ENCODE measurements at places on chromosomes 16 and 17. TPM values are rescaled to one million over a fixed set of nuclear protein-coding genes. Genes with fewer than 3 reads are reported as not detected.

DNA sequence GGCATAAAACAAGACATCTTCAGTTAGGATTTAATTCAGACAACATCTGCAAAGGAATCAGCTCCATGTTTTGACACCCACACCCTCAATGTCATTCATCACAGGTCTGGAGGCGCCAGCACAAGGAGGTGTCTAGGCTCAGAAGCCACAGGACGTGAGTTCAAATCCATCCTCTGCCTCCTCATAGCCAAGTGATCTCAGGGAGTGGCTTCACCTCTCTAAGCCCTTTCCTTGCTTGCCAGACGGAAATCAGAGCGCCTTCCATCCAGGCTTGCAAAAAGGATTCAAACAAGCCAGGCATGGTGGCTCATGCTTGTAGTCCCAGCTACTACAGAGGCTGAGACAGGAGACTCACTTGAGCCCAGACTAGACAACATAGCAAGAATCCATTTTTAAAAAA, 84.6 kb downstream of the GSG1L start:
- no peak for DNase-seq

DNA sequence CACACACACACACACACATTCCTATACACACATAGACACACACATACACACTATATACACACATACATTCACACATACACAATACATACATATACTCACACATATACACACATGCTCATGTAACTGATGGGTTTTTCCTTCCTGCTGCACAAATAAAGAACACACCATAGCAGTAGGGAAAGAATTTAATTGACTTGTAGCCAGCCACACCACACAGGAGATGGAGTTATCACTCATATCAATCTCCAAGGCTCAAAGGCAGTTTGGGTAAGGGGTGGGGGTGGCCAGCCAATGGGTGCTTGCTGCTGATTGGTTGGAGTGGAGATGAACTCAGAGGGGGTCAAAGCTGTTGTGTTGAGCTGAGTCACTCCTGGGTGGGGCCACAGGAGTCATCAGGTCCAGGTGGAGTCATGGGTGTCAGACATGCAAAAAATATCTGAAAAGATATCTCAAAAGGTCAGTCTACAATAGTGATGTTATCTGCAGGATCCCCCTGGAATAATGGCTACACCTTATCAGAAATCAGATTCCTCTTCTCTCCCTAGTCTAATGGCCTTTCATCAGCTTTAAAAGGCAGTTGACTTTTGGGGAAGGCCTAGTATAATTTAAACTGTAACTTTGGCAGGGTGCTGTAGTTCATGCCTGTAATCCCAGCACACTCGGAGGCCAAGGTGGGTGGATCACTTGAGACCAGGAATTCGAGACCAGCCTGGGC, 46.1 kb downstream of the WSB1 start:
- no peak for DNase-seq

GRCh38 chr16:23382279-23382678, 70.7 kb downstream of the COG7 start:
- DNase-seq, result no peak

DNA sequence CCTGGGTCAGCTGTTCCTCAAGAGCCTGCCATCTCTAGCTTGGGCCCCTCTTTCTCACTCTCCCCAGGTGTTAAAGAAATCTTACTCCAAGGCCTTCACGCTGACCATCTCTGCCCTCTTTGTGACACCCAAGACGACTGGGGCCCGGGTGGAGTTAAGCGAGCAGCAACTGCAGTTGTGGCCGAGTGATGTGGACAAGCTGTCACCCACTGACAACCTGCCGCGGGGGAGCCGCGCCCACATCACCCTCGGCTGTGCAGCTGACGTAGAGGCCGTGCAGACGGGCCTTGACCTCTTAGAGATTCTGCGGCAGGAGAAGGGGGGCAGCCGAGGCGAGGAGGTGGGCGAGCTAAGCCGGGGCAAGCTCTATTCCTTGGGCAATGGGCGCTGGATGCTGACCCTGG, 6.8 kb downstream of the CNP start:
- no peak for DNase-seq

Gene SLX1A
- 11.9 TPM for total RNA-seq

Gene STAC2
- total RNA-seq, result 0.04 TPM

Gene TMEM100
- 9.2 TPM for total RNA-seq

Gene KRT39
- 3.8 TPM for total RNA-seq
